GM12864 (cell line): ENCODE measurements at places on chromosomes 4 and X.
A peak's percentile ranks its signal among the peaks of the same experiment; 100 is the strongest.

DNA sequence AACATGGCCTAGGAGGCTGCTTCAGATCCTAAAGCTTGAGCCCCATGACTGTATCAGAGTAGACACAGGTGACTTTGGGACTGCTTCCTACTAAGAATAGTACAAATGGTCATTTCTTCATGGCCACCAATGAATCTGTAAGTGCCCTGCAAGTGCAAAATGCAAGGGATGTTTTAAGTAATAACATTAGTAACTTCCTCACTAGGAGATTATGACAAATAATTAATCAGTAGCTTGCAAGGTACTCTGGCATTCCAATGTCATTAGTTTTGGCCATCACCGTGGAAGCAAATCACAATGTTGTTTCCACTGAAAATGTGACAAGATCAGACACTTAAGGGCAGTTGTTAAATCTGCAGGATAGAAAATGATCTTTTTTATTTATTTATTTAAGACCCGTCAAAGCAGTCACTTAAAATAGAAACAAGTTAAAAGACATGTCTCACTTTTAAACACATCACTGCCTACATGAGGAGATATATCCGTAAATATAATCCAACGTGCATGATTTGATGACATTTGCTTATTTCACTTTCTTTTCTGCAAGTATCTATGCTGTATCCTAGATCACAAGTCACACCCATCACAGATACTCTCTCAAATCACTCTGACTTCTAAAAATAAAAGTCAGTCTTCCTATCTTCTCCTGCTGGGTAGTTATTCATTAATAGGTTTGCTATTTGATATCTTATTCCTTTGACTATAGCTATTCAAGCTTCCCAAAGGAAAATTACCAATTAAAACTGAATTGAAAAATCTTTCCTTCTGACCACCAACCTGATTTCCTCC, 400.6 kb downstream of the IL15 start:
- no peak for DNase-seq

GRCh38 chr4:139826426-139826825, 160.8 kb downstream of the MGST2 start:
- DNase-seq: no peak

- DNase-seq: no peak
These were observed 246.4 kb downstream of the FBXO8 start for GRCh38 chr4:174037049-174037448.

GRCh38 chrX:69066021-69066757, 99.1 kb downstream of the PJA1 start:
- no peak for DNase-seq

- no peak for DNase-seq
These were observed 88.7 kb upstream of the PLAC1 start for GRCh38 chrX:134747006-134747405.

DNA sequence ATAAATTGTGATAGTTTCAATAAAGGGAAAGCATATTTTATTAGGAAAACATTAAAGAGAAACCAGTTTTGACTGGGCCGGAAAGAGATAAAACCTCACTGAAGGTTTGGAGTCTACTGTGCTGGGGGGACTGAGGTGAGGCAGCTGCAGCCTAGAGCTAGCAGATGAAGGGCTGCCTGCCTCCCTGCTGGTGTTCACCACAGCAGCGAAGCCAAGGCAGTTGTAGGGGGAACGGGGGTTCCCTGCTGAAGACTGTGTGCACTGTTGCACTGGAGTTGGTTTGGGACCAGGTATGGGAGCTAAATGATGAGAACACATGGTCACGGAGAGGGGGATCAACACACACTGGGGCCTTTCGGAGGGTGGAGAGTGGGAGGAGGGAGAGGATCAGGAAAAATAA, 546.5 kb upstream of the SMIM31 start:
- DNase-seq: no peak

GRCh38 chr4:151703401-151703800, 57.4 kb downstream of the GATB start:
- DNase-seq: no peak

- DNase-seq: no peak
These were observed 1529.1 kb upstream of the ADGRL3 start for GRCh38 chr4:59671037-59671436.

GRCh38 chr4:102586002-102586643, 85.0 kb downstream of the NFKB1 start:
- DNase-seq: no peak

GRCh38 chr4:163196926-163197480, 30.3 kb upstream of the NAF1 start:
- no peak for DNase-seq

- no peak for DNase-seq
These were observed 100.7 kb upstream of the MAMLD1 start for GRCh38 chrX:150262456-150262855.

- DNase-seq: no peak
These were observed 1.2 kb downstream of the HMGB3 start for GRCh38 chrX:150984169-150984824.

- DNase-seq: no peak
These were observed 163.7 kb downstream of the SMIM20 start for GRCh38 chr4:26077756-26078155.

- DNase-seq: no peak
These were observed 104.7 kb upstream of the NOCT start for GRCh38 chr4:138910914-138911336.

- DNase-seq: no peak
These were observed 31.0 kb upstream of the SLC34A2 start for GRCh38 chr4:25624616-25625015.

- no peak for DNase-seq
These were observed 726.9 kb downstream of the GRID2 start for GRCh38 chr4:93030670-93031069.

GRCh38 chr4:89024051-89024675, 32.8 kb downstream of the FAM13A start:
- peak; percentile 38 for DNase-seq

DNA sequence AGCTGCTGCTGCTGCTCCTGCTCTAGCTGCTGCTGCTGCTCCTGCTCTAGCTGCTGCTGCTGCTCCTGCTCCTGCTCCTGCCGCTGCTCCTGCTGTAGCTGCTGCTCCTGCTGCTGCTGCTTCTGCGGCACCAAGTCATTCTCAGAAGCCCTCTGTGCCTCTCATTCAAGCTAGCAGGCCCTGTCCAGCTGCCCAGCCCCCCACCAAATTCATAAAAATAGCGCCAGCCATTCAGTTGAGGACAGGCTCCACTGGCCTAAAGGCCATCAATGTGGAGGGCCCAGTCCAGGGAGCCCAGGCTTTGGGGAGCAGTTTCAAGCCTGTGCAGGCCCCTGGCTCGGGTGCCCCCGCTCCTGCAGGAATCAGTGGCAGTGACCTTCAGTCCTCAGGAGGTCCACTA, 3.9 kb downstream of the SUPT20HL1 start:
- no peak for DNase-seq

- DNase-seq: no peak
These were observed 97.2 kb upstream of the METTL14 start for GRCh38 chr4:118587946-118588345.

GRCh38 chr4:120065974-120066516, 603 bp downstream of the MAD2L1 start:
- DNase-seq: peak; percentile 65

DNA sequence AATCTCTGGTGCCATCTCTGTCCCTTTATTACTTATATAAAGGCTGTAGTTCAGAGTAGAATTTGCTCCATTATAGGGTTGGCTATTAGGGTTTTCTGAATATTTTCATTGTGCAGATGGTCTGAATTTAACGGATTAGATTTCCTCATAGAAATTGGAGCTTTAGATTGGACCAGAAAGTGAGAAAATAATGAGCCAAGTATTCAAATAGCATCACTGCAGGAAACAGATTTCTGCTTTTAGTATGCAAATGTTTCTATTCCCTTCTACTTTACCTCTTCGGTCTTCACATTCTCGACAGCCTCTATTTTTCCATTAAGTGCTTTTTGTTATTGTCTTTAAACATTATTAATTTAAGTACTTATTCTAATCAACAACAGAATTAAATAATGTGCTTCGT, 55.4 kb downstream of the TRIM2 start:
- DNase-seq: no peak

GRCh38 chr4:123939621-123940020, 543.0 kb downstream of the SPRY1 start:
- no peak for DNase-seq

DNA sequence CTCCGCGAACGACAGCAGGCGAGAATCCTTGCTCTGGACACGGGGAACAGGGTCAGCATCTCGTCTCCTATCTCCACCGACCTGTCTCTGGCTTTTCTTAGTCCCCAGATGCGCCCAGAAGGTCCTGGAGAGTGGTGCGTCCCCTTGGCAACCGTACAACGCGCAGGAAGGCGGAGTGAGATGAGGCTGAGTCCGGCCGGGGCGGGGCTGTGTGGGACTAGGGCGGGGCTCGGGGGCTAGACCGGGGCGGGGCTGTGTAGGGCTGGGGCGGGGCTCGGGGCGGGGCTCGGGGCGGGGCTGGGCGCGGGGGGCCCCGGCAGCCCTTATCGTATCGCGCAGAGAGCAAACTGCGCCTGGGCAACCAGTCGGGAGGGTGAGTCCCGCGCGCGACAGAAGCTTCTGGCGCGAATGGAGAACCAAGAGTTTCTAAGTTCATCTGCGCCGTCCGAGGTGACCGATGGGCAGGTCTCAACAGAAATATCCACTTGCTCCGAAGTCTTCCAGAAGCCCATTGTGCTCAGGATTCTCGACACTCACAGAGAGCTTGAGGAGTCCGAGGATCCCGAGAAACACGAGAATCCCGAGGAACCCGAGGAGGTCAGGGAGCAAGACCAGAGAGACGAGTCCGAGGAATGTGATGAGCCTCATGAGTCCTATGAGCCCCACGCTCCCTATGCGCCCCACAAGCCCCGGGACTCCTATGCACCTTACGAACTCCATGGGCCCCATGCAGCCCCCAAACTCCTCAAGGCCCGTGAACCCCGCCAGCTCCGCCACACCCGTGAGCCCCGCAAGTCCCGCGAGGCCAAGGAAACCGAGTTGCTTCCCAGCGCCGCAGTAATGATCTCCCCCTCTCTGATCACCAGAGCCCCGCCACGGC, 24.9 kb downstream of the ARL9 start:
- peak; percentile 18 for DNase-seq

- no peak for DNase-seq
These were observed 706 bp downstream of the DUSP9 start for GRCh38 chrX:153647461-153648357.

GRCh38 chr4:83548151-83548905, 12.4 kb downstream of the GPAT3 start:
- DNase-seq: peak; percentile 55

DNA sequence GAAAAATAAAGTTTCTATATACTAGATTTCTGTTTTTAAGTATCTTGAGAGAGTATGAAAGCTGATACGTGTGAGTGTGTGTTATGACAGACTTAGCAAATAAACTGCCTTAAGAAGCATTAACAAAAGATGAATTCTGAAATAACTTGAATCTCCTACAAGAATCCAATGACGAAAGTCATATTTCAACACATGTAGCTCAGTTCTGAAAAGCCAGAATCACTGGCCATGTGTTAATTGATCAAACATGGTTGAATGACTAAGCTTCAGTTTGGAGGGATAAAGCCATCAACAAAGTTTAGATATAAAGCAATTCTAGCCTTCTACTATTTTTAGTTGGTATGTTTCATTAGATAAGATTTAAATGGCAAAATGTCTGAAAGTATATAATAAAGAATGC, 88.5 kb upstream of the ETNPPL start:
- DNase-seq: no peak

DNA sequence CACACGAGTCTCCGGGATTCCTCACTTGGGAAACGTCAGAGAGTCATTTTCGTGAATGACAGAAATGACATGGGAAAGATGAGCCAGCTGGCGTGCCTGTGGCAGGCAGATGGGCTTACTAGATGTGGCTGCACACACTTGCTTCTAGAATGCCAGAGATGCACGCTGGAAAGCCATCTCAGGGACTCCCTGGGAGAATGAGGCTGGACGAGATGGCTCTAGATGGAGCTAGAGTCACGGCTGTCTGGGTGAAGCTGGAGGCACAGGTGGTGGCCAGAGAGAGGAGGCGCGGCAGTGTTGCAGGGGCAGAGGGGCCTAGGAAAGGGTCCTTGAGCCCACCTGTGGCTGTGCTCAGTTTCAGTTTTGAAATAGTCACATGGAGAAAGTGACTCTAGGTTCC, 26.0 kb downstream of the TKTL1 start:
- no peak for DNase-seq

- no peak for DNase-seq
These were observed 28.6 kb downstream of the FAM241A start for GRCh38 chr4:112173593-112174558.

DNA sequence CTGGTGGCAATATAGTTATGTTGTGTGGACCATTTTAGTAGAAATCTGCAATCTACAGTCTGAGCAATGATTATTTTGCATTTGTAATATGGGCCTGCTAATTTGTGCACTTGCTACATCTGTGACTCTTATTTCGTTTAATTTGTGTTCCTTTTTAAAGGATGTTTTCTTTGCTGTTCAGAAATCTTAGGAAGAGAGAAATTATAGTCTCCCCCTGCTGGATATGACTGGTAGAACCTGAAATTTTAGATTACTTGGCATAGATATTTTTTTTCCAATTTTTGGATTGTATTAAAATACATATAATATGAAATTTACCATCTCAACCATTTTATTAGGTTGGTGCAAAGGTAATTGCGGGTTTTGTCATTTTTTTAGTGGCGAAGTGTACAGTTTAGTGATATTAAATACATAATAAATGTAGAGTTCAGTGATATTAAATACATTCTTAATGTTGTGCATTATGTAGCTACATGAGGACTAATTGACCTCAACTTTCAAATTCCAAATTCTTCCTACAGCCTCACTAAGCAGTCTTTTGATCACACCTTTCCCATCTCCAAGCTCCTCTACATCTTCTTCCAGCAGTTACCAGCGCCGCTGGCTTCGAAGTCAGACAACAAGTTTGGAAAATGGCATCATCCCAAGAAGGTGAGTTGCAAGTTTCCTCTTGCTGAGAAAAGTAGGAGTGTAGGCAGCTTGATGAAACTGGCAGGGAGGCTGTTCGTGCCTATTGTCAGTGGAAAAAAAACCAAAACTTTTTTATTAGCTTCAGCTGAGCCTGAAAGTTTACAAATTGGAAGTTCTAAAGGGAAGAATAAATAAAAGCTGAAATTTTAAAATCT, 82.2 kb downstream of the FNIP2 start:
- no peak for DNase-seq

GRCh38 chr4:24003926-24004325, 114.1 kb upstream of the PPARGC1A start:
- no peak for DNase-seq

DNA sequence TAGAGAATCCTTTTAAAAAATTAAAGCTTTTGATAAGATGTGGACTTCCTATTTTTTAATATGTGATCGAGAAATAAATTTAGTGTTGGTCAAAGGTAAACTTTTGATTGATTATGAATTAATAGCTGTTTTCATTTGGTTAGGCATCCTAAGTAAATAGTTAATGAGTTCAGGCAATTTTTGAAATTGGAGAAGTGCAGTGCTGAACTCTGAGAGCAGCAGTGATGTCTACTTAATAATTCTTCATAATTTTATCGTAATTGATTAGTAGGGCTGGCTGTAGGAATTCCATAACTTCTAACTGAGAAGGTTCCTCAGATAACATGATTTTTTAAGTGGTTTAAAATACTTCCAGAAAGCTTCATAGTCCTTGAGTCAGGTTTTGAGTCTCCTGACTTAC, 1.5 kb downstream of the MND1 start:
- DNase-seq: no peak

GRCh38 chr4:77232653-77233052, 75.6 kb downstream of the CCNG2 start:
- no peak for DNase-seq

GRCh38 chrX:148929686-148930085, 429.3 kb downstream of the AFF2 start:
- no peak for DNase-seq

GRCh38 chr4:26839534-26839951, 21.1 kb upstream of the STIM2 start:
- DNase-seq: no peak

- peak; percentile 64 for DNase-seq
These were observed 942 bp downstream of the ING2 start for GRCh38 chr4:183505611-183506388.
